Fibroblast of skin of scalp (primary cell): ENCODE measurements at places on chromosomes 16 and 17.
A peak's percentile ranks its signal among the peaks of the same experiment; 100 is the strongest.

DNA sequence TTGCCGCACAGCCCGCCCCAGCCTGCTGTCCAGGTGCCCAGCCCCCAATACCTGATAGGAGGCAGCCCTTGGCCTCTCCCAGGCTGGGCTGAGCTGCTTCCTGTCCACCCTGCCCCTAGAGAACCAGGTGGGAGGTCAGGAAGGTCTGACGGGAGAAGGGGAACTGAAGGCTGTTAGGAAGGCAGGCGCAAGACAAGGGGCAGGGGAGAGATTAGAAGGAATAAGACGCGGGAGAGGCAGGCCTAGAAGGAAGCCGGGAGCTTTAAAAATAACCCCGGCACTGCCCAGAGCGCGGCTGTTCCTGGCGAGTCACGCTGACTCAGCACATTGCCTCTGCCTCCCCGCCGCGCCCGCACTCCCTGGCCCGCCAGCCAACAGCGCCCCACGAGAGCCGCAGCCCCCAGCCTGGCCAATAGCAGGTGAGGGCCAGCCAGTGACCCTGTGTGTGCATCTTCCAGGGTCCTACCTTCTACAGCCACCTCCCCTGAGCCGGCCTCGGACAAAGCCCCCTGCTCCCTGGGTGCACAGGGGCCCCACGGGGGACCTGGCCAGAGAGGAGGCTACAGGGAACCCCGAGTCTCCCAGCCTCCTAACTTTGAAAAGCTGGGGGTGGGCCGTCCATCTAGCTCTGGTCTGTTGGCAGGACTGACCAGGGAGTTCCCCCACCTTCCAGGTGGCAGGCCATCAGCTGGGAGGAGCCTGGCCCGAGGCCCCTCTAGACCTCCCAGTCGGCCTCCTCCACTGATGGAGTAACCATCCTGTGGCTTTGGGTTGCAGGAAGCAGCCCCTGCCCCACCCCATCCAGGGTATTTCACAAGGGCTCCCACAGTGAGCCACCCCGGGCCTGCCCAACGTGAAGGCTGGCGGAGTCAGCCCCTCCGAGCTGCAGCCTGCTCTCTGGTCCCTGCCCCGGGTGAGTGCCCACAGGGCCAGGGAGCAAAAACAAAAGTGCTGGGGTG lies 4.0 kb downstream of the MAFG start:
- peak; percentile 80 for DNase-seq

DNA sequence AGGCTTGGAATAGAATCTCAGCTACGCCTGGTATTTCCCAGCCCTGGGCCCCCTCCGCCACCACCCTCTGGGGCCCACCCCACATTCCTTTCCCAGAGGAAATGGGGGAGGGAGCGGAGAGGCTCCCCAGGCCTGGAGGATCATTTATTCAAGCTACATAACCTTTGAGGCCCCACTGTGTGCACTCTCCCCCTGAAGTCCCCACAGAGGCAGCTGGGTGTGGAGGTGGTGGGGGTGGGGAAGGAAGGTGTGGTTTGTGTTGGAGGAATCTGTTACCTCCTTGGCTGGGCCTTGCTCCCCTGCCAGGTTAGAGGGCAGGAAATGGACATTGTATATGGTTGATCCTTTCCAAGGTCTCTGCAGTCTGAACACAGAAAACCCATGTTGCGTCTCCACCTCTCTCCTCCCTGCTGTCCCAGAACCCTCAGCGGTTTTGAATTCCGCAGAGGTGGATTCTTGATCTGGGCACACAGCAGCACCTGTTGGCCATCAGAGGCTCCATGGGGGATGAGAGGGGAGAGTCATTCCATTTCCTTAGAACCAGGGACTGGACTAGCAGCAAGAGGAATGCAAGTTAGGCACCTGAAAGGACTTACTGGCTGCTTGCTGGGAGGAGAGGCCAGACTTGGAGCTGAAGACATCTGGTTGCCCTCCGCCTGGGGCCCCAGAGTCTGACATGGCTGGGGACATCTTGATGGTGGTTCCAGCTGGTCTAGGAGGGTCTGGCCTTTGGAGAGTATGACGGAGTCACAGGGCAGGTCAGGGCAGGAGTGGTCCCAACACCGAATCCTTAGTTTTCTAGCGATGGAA lies 23.0 kb downstream of the ARHGAP23 start:
- DNase-seq, result peak; percentile 94

GRCh38 chr16:31428279-31428597 lies at the start of gene COX6A2:
TSS of gene COX6A2 (minus strand) at chr16:31428360. CDS start at chr16:31428325, 35 bp downstream.
- DNase-seq, result no peak

- no peak for DNase-seq
Measured at GRCh38 chr16:87273471-87274030, 43.6 kb downstream of the C16orf95 start.

DNA sequence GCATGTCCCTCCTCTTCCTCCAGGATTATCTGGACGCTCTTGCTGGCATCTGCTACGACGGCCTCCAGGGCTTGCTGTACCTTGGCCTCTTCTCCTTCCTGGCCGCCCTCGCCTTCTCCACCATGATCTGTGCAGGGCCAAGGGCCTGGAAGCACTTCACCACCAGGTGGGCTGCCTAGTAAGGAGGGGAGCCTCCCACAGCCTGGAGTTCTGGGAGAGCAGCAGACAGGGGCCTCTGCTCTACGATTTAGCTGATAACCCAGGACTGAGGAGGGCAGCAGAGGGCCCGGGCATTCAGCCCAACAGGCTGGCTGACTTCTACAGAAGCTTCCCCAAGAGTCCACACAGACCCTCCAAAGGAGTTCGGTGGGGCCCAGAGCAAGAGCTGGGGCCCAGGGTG lies 21.8 kb upstream of the DNAI2 start:
- no peak for DNase-seq

GRCh38 chr17:73267648-73268537 lies 6.2 kb upstream of the CPSF4L start:
- no peak for DNase-seq

DNA sequence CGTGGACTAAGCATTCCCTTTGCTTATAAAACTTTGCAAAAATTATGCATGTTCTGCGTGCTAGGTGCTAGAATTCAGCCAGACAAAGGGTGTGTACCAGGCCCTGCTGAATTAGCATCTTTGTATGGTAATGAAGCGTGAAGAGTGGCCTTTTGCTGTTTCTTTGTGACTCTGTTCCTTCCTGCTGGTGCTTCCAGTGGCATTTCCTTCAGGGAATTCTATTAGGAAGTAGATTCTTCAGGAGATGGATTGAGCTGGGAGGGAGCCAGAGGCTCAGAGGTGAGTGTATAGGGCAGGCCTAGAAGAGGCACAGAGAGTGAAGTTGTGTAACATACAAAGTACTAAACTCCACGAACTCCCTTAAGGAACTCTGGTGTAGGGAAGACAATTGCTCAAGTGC lies 73.9 kb upstream of the ASIC2 start:
- no peak for DNase-seq

GRCh38 chr17:27585792-27586191 lies 45.2 kb upstream of the LGALS9 start:
- DNase-seq, result no peak

GRCh38 chr17:78113804-78114785 lies 14.5 kb downstream of the TMC6 start:
- no peak for DNase-seq

- no peak for DNase-seq
Measured at GRCh38 chr17:69722518-69722917, 308.0 kb downstream of the MAP2K6 start.

DNA sequence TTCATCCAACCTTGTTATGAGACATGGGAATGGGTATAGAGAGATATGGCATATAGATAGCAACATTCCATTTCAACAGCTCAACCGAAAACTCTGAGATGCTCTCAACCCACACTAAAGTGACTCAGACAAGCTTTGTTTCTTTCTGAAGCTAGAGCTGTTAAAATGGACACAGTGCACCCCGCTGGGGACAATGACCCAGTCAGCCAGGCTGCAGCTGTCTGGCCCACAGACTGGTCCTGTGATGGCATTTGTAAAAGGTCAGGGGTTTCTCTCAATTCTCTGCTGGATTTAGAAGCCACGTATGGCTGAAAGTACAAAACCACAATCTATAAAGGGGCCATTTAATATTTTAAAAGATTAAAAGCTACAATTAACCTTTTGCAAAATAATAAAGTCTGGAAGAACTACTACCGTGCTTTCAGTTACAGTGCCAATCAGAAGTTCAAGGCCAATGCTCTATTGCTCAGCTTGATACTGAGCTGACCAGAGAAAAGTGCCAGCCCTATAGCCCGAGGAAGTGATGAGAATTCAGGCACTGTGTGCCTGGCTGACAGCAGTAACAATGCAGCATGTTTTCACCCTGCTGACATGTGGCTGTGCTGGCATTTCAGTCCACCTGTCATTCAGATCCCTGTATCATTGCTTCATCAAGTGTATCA lies 60.2 kb downstream of the TEX2 start:
- peak; percentile 68 for DNase-seq

DNA sequence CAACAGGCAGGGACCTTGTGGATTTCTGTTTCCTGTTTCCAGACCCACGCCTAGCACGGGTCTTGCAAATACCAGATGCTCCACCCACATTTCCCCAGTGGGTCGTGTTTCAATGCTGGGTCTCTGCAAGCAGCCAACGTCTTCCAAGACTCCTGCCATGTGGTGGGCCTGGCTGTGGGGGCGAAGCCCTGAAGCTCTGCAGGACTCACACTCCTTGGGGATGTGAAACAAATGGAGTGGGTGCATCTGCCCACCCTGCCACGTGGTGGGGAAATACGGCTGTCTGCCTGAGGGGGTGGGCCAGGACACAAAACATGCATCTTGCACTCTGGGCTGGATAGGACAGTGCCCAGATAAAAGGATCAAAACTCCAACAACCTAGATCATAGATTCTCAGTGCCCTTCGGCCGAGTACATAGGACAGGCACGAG lies 32.6 kb downstream of the FA2H start:
- no peak for DNase-seq

DNA sequence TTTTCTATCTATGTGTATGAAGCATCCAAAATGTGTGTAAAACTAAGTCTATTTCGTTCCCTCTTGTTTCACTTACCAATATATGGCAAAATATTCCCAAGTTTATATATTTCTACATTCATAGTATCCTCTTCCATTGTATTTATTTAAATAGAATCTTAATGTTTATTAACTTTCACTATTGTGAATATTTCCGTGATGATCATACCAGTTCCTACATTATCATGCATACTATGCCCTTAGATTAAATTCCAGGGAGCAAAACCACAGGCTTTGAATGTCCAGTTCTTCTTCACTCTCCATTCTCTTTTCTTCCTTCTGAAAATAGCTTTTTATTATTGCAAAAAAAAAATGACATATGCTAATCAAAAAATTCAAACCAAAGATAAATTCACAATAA lies 4.0 kb downstream of the MAP2K6 start:
- no peak for DNase-seq
